ENCODE measurements at places on chromosomes 3 and 15. TPM values are rescaled to one million over a fixed set of nuclear protein-coding genes. Genes with fewer than 3 reads are reported as not detected.

GOLGA8M gene
- 1.2 TPM for total RNA-seq

MITF gene
- 20.6 TPM for total RNA-seq

FOXB1 gene
- not detected for total RNA-seq

IQCH gene
- 10.0 TPM for total RNA-seq

FAM81A gene
- total RNA-seq = 0.36 TPM

SAMD7 gene
- not detected for total RNA-seq

SERPINI2 gene
- not detected for total RNA-seq

DNA sequence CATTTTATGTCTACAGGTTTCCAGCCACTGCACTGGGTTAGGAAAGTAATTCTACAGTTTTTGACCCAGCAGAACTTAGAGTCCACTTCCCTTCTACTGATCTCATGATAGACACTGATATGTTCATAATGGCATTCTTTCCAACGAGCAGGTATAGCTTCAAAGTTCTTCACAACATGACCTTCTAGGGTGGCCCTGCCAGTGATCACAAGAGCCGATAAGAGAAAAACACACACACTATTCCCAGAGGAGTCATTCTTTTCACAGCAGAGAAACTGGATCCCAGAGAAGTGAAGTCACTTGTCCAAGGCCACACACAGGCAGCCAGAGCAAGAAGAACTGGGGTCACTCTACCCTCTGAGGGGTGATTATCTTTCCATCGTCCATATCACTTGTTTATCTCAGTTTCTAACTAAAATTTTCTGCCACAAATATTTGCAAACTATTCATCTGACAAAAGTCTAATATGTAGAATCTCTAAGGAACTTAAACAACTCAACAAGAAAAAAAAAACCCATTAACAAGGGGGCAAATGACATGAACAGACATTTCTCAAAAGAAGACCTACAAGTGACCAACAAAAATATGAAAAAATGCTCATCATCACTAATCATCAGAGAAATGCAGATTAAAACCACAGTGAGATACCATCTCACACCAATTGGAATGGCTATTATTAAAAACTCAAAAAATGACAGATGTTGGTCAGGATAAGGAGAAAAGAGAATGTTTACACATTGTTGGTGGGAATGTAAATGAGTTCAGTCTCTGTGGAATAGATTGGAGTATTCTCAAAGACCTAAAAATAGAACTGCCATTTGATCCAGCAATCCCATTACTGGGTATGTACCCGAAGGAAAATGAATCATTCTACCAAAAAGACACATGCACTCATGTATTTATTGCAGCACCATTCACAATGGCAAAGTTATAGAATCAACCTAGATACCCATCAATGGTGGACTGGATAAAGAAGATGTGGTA is 31.5 kb downstream of the SPTSSB start:
- no peaks in the 10 kb centered on the region for H3K36me3 ChIP-seq
- no peak overlapping the region for H3K4me3 ChIP-seq
- no peak overlapping the region for H3K27ac ChIP-seq
- H3K4me1 ChIP-seq = no peaks in the 10 kb centered on the region

DNA sequence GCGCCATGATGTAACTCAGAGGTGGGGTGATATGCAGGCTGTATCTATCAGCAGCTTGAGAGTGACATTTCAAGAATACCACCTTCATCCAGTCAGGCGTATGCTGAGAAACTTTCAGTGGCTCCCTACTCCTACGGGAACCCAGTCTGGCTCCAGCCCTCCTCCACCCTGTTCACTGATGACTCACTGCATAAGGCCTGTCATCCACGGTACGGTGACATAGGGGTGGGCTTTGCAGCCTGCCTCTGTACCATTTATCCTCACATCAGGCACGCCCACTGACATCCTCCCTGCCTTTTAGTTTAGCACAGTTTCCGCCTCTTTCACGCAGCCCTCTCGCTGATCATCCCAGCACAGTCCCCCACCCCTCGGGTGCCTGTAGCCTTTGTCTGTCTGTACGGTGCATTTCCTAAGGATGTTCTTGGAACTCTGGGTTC is 11.7 kb downstream of the PXYLP1 start:
- no peaks in the 10 kb centered on the region for H3K27me3 ChIP-seq
- no peak overlapping the region for H3K27ac ChIP-seq
- no peak for DNase-seq

DNA sequence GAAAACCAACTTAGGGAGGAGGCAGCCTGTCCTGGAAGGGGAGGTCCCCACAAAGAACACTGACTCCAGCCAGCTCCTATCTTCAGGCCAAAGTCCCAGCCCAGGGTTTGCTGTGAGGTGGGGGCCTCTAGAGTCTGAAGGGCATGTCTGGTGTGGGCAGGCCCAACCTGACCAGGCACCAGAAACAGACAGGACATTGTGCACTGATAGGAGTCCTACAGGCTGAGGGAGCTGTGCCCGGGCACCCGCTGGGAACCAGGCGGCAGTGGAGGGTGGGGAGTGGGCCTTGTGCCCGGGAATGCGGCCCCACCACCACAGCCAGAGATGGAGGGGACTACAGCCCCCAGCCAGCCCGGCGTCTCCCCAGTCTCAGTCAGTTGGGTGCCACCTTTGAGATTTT is 161.4 kb downstream of the WNT7A start:
- no peak for DNase-seq
- no peaks in the 10 kb centered on the region for H3K36me3 ChIP-seq
- H3K27ac ChIP-seq = no peak overlapping the region
- no peaks in the 10 kb centered on the region for H3K27me3 ChIP-seq

- no peak for DNase-seq
- no peaks in the 10 kb centered on the region for H3K27me3 ChIP-seq
- no peak overlapping the region for H3K4me3 ChIP-seq
- no peak overlapping the region for H3K27ac ChIP-seq
- peaks cover 2% of the 10 kb centered on the region for H3K4me1 ChIP-seq
Measured at GRCh38 chr3:37973246-37974054, 17.1 kb upstream of the VILL start.
